Brain pericyte (primary cell): ENCODE measurements at places on chromosomes 3 and 15.

GRCh38 chr3:115381573-115381912, 234.5 kb upstream of the ZBTB20 start:
- no peak for DNase-seq

- no peak for DNase-seq
These were observed 133.4 kb upstream of the WNT5A start for GRCh38 chr3:55620351-55621025.

- peak; percentile 76 for DNase-seq
These were observed 74.6 kb downstream of the ITGB5 start for GRCh38 chr3:124812291-124813265.

DNA sequence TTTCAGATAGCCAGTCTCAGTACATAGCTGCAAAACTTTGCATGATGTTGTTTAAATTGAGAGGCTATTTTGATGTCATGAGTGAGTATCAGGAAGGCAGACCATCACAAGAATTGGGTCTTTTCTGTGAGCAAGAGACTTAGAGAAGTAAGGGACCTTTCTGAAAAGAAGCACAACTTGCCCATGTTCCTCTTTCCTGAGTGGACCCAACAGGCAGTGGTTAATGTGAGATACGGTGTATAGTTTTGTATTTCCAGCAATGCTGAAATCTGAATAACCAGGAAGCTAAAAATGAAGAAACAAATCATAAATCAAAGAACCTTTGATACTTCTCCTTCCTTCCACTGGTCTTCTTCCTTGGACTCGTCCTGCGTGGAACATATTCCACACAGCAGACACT, 25.1 kb downstream of the MCTP2 start:
- DNase-seq = no peak

- DNase-seq = peak; percentile 50
These were observed 15.8 kb upstream of the RARB start for GRCh38 chr3:25412269-25412668.
